ENCODE measurements at places on chromosomes 2 and 18.
A peak's percentile ranks its signal among the peaks of the same experiment; 100 is the strongest.

- DNase-seq, result no peak
Measured at GRCh38 chr2:31429759-31430438, 15.4 kb upstream of the XDH start.

DNA sequence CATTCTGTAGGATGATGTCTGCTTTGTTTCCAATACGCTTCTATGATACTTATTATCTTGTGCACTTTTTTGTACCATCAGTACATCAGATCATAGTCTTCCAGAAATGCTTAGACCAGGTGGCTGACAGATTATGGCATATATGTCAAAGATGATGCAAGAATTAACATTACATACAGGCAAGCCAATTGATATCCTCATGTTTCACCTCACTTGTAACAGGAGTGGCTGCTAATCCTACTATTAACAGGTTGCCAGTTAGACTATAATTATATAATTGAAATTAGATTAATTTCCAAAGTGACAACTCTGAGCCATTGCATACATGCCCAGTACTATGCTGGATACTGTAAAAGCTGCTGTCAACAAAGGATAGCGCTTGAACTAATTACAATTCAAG, 77.2 kb downstream of the TLK1 start:
- no peak for DNase-seq

DNA sequence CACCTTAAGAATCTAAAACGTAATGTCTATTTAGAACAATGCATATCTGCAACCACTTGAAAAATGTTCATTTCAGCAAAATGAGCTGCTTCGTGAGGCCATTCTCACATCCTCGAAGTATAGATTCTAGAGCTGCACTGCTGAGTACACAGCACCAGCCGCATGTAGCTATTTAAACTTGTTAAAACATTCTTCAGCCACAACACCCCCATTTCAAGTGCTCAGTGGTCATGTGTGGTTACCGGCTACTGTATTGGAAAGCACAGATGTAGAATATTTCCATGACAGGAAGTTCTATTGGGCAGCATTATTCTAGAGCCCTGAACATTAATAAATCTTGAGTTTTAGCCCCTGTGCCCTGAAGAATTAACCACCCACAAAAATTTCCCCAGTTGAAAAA, 35.0 kb downstream of the SUMO1 start:
- DNase-seq, result no peak

DNA sequence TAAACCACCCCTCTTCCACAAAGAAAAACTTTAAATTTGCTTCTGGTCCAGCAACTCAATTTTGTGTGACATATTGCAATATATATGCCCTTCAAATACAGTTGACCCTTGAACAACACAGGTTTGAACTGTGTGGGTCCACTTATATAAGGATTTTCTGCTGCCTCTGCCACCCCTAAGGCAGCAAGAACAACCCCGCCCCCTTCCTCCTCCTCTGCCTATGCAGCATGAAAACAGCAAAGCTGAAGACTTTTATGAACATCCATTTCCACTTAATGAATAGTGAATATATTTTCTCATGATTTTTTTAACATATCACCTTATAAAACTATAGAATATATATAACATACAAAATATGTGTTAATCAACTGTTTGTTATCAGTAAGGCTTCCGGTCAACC, 58.3 kb downstream of the EML4 start:
- no peak for DNase-seq

DNA sequence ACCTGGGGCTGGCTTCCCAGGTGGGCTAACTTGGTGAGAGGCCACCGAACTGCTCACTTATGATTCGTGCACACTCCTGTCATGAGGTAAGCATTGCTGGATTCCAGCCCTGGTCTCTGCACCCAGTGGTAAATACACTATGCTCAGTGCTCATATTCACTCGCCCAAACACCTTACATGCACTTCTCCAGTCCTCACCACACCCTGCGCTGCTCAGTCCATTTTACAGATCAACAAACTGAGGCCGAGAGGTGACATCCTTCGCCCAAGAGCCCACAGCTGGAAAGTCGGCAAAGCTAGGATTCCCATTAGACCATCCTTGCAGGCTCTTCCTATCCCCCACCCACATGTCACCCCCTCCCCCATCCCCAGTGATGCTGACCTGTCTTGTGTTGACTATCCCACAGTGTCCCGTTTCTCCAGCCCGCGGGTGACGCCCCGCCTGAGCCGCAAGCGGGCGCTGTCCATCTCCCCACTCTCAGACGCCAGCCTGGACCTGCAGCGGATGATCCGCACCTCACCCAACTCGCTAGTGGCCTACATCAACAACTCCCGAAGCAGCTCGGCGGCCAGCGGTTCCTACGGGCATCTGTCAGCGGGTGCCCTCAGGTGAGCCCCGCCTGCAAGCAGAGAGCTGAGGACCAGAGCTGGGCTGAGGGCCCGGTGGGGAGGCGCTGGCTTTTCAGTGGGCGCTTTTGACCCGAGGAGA, 232.8 kb downstream of the GLI2 start:
- DNase-seq, result no peak

DNA sequence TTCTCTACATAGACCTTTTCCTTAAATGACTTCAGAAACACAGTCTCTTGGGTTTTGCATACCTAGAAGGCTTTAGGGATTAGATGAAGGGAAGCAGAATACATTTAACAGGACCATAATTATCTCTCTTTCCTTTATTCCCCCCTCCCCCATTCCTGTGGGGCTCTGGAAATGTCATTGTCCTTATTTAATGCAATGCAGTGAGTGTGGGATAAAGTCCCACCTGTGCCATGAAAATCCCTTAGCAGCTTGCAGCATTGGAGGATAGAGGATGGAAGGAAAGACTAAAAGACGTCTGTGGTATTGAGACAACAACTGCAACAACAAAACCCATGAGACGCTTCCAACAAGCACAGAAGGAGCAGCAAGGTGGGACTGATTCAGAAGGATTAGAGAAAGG, 117.8 kb upstream of the DCC start:
- DNase-seq, result no peak

GRCh38 chr18:50944245-50944932, 23.5 kb upstream of the ELAC1 start:
- DNase-seq, result no peak

DNA sequence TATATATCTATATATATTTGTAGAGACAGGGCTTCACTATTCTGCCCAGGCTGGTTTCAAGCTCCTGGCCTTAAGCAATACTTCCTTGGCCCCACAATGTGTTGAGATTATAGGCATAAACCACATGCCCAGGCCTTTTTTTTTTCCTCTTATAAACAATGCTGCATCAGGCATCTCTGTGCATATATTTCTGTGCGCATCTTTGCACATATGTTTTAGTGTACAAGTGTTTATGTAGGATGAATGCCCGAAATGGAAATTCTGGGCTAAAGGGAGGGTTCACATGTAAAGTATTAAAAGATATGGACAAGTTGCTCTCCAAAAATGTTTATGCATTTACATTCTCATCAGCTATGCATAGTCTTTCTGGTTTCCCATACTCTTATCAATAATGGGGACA, 183.2 kb upstream of the SPRED2 start:
- DNase-seq, result no peak

GRCh38 chr2:146762786-146763185, 1082.0 kb upstream of the ACVR2A start:
- DNase-seq, result no peak

- no peak for DNase-seq
Measured at GRCh38 chr2:151619337-151619989, 114.8 kb downstream of the NEB start.

DNA sequence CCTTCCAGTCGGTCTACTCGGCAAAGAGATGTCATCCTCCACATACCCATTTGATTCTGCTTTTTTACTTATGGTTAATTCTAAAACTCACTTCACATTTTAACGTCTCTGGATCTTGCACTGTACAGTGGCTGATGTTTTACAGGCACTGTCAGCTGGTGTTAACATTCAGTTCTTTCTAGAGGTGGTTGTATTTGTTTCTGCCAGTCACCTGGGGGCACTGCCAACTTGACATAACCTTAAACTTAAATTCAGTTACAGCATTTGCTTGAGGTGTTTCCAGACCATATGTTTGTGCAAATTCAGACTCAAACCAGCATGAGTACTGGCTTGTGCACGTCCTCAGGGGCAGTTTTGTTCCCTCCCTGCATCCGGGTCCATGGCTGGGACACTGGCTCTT, 5.3 kb upstream of the TMEM185B start:
- DNase-seq, result no peak

- DNase-seq, result no peak
Measured at GRCh38 chr2:30255466-30256408, 24.4 kb downstream of the LBH start.

- no peak for DNase-seq
Measured at GRCh38 chr2:176565641-176566323, 296.5 kb downstream of the MTX2 start.

- DNase-seq, result no peak
Measured at GRCh38 chr18:31243740-31244512, 74.0 kb upstream of the DSG1 start.

DNA sequence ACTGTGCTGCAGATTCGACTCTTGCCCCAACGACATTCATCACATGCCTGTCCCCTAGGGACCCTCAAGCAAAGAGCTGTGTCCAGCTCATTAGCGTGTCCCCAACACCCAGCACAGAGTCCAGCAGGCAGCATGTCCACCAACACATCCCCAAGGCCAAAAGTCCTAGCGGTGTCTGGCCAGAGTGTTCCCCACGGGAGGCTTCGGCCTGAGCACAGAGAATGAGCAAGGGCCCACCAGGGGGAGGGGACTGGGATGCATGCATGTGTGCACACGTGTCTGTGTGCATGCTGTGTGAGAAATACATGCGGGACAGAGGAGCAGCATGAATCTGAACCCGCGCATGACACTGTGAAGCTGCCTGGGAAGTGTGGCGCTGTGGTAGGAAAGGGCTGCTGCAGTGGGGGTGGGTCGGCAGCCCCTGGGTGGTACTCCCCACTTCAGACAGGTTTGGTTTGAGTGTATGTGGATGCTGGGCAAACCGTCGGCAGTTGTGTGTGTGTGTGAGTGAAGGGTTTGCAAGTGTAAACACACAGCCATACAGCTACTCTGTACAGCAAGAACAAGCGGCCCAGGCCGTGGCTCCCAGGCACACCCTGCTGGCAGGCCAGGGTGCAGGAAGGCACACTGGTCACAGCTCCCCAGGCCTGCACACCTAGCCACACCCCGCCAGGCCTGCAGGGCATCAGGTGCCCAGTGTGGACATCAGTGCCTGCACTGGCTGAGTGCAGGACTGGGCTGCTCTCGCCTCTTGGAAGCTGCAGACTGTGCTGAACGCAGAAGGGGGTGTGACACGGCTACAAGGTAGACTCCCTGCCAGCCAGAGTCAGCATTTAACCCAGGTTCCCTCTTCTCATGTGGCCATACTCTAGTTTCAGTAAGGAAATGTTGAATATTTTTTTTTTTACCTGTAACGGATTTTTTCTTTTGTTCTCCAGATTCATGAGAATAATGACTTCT, 19.5 kb upstream of the HES6 start:
- DNase-seq, result no peak

GRCh38 chr2:48471048-48471474, 58.9 kb upstream of the STON1 start:
- no peak for DNase-seq

DNA sequence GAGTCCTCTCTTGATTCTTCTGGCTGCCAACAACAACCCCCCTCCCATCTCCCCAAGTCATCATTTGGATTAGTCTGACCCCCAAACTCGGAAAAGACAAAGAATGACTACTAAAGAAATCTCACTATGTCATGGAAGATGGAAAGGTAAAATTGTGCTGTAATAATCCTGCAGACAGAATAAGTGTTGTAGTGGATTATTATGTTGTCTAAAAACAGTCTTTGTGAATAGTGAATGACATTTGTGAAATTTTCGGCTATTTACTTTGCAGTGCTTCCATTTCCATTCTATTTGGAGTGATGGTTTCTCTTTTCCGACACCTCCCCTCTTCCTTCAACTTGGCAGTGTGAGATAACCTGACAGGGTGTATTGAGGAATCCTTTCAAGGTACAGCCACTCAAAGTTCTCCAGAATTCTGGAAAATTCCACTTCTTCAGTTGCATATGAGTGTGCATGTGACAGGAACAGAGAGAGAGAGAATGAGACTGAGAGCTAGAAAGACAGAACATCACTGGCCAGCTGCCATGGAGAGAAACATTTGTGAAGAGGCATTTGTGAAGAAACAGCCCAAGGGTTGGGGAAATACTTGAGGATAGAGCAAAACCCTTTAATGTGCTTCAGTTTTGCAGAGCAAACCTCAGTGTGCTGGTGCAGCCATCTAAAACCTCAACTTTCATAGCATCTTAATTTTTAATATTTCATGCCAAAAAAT, 141.9 kb upstream of the DLX2 start:
- no peak for DNase-seq

DNA sequence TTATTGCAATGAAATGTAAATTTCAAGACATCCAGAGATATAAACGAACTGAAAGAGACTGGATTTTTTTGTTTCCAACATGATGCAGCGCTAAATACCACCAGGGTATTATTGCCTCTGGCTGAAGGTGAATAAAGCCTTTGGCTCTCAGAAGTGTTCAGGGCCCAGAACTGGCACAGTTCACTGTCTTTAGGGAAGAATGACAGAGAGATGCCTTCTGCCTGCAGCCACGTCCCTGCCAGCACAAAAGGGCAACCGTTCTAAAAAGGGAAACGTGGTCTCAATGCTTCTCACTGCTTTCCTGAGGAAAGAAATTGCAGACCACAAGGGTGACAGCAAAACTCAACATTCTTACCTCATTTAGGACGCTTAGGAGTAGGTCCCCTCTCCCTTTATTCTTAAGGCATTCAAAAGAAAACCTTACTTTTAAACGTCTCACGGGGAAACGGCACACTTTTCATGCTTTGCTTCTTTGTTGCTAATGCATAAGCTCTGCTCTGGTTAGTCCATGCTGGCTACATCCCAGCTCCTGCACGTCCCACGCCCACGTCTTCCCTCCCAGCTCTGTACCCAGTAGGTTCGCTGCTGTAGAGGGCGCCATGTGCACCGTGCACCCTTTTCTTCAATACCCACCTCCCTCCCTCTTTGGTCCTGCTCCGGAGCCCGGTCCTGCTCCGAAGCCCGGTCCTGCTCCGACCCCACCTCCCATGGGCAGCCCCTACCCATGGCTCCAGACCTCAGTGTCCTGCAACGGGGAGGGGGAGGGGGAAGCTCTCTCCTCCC, 171.0 kb downstream of the HRH4 start:
- peak; percentile 86 for DNase-seq

- DNase-seq, result no peak
Measured at GRCh38 chr2:163658556-163658955, 77.3 kb downstream of the FIGN start.

- DNase-seq, result no peak
Measured at GRCh38 chr2:75064691-75065396, 106.4 kb downstream of the POLE4 start.

DNA sequence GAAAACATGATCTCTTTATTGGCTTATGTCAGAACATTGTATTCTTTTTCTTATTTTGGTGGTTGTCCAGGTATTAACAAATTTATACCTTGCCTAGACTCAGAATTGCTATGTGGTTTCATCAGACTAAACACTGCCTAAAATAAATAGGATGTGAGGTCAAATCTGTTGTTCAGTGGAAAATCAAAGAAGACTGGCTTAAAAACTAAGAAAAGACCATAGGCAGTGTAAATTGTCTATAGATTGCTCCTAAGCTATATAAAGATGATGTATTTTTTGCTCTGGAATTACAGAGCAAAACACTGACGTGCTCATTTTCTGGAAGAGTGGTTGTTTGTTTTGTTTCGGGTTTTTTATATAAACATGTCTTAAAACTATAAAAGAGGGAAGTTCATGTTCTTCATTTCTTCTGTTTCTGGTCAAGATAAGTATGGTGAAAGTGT, 266.0 kb downstream of the ALPK2 start:
- DNase-seq, result no peak

Data from cerebellum (tissue), 4 donors.